ENCODE measurements at places on chromosomes 1 and 21.

DNA sequence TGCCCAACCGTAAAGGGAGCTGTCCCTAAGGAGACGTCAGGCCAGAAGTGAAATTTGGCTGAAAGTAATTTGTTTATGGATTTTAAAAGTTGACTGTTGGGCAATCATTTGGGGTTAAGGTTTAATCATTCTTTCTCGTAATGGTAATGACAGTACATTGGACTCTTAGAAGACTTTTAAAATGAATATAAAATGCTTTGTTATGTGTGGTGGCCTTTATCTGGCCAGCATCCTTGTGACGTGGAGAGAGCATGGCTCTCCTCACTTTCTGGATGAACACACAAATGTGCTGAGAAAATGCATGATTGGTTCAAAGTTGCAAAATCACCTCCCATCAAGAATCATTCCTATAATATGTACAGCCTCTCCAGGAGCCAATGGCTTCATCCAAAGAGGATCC, 160.2 kb downstream of the DHRS3 start:
- no peak for DNase-seq

DNA sequence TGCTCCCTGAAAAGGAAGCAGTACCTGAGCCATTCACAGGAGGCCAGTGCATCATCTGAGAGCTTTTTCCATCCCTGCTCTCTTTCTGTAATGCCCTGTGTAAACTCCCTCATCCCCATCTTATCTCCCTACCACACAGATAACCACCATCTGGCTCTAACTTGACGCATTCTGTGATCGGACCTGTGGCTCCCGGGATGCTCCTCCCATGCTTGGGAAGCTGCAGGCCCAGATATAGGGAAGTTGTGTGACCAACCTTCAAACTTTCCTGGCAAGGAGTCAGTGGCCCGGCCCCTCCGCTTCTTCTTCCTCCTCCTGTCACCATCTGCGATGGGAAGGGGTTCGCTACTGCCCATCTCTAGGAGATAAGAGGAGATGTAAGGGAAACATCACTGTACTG, 21.1 kb downstream of the MKNK1 start:
- DNase-seq = no peak

GRCh38 chr21:33377221-33377920, 25.8 kb upstream of the IFNGR2 start:
- no peak for DNase-seq

DNA sequence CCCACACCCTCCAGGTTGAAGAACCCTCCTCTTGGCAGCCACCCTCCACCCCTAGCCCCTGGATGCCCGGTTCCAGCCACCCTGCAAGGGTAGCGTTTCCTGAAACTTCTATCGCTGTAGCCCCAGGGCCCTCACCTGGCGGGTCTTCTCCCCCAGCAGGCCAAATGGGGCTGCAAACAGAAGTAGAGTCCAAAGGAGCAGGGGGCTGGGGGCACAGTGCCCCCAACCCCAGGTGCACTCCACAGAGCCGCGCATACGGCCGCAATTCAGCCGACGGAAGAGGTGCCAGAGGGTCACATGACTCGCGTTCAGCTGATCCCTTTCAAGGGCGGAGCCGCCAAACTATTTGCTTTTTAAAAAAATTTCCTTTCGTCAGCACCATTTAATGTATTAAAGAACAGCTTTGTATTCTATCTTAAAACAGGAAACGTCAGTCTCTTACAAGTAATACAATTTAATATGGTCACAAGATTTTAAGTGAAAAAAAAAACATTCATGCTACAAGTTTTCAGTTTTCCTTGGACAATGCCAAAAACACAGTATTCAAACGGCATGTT, at the start of gene GLMP:
GLMP (minus strand) TSS at position 289 of the 557 bp plus-strand sequence; CDS start at position 255, 34 bp downstream.
- DNase-seq = peak; percentile 55

DNA sequence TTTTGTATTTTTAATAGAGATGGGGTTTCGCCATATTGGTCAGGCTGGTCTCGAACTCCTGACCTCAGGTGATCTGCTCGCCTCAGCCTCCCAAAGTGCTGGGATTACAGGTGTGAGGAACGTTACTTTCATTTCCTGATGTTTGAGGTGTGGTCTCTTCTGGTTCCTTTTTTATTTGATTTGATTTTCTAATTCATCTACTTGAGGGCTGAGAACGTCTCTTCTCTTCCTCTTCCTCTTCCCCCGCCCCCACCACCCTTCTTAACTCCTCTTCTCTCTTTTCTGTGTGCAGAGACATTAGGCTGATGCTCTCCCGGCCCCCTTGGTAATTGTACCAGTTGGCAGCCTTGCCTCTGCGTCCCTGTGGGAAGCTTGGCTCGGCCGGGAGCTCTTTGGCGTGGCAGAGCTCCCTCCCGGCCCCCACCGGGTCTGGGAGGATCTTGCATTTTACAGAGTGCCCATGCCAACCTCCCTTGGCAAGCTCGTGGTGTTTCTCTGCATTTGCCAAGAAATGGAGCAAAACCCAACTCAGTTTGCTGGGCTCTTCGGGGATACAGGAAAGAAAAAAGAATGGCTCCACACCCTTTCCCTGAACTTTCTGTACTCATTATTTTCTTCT, 19.9 kb downstream of the CRYAA start:
- peak; percentile 27 for DNase-seq

DNA sequence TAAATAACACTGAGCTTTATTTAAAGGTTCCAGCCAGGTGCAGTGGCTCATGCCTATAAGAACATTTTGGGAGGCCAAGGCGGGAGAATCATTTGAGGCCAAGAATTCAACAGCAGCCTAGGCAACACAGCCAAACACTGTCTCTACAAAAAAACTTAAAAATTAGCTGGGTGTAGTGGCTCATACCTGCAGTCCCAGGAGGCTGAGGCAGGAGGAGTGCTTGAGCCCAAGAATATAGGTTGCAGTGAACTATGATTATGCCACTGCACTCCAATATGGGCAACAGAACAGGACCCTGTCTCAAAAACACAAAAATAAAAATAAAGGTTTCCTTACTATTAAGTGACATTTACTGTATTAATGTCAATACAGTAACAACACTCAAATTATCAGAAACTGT, 2.1 kb downstream of the TAF12 start:
- no peak for DNase-seq

DNA sequence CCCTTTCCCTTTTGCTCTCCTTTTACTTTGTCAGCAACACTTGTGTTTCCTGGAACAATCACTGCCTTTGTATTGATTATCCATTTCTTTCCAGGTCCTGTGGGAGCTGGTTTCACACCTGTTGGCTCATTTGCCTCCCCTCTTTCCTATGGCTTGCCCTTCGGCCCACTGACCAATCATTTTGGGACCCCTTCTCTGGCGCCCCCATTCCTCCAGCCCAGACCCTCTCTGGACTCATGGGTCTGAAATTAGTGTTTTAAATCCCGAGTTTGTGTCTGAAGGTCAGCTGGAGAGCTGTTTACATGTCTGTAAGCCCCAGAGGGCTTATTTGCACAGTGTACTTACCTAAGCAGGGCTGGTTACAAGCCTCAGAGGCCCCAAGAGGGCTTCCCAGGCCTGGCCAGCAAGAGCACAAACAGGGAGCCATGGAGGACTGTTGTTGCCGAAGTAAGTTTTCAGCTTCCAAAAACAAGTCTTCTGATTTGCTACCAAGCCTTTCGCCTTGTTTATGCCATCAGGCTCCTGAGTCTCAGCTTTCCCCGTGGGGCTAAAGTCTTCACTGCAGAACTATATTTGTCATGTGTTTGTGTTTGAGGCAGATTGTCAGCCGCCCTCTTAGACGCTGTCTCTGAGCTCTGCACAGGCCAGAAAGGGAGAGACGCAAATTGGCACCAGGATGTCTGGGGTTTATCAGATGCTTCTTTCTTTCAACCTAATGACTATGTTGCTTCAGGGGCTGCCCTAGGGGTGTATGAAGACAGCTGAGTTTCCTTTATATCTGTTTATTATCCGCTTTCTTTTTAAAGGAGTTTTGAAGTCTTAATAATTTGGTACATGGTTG, 93.0 kb downstream of the ATP1A1 start:
- DNase-seq = no peak

DNA sequence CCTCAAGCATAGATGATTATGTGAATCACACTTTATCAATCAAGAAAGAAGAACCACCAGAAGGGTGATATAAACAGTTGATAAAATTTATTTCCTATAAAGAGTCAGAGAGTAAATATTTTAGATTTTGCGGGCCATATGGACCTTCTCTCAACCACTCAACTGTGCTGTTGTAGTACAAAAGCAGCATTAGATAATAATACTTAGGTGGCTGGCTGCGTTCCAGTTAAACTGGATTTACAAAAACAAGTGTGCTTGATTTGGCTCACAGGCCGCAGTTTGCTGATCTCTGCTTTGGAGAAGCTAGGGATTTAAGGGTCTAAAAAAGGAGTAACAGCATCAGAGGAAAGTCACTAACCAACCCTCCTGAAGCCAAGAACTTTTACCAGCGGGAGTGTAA, 1406.0 kb downstream of the KCNT2 start:
- peak; percentile 36 for DNase-seq

GRCh38 chr1:247639381-247639981, 34.1 kb downstream of the OR2G3 start:
- DNase-seq = no peak

DNA sequence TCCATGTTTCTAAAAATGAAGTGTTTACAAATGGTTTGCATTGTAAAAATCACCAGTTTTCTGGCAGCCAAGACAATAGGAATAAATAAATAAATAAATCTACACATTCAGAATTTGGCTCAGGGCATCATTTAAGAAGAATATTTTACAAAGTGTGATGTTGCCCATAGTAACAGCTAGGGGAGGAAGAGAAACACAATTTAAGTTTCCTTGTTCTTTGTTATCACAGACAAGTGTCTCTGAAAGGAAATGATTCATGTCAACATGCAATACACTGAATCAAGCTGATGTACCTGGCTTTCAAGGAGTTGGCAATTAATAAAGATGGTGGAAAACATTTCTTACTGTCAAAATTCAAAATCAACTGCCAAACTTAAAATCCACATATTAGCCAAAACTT, 74.7 kb downstream of the LHX8 start:
- DNase-seq = no peak

- no peak for DNase-seq
These were observed 197.2 kb downstream of the HHAT start for GRCh38 chr1:210525716-210526454.

DNA sequence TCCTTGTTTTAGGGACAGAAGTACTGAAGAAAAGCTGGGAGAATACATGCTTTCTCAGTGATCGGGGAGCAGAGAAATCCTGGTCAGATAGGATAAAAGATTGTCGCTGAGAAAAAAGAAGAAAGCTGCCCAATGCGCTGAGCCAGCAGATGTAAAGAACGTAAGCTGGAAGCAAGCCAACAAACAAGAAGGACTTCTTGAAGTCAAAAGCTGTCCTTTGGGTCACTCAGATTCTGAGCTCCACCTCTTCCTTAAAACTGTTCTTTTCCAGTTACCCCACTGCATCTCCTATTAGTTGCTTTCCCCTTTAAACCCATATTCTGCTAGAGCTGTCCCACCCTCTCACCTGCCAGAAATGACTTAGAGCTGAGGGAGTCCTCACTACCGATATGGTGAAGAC, 64.8 kb downstream of the GPR137B start:
- no peak for DNase-seq

GRCh38 chr1:183304440-183305107, 113.6 kb downstream of the NMNAT2 start:
- peak; percentile 84 for DNase-seq

GRCh38 chr1:62903982-62904855, 120.3 kb downstream of the ATG4C start:
- DNase-seq = no peak

DNA sequence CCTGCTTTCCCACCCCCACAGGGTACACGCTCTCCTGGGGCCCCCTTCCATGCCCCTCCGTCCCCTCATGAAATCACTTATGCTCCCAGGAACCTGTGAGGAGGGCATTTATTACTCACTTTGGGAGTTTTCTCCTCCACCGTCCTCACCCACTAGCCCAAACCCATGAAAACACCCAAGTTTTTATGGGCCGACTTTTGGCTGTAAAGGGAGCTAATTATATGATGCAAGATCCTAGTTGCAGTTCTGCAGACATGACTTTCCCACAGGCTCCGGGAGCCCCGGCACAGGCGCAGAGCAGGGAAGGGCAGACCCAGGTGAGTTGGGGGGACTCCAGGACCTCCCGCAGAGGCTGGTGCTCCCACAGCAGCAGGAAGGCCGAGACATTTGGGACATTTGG, 29.7 kb downstream of the EPHA2 start:
- no peak for DNase-seq

DNA sequence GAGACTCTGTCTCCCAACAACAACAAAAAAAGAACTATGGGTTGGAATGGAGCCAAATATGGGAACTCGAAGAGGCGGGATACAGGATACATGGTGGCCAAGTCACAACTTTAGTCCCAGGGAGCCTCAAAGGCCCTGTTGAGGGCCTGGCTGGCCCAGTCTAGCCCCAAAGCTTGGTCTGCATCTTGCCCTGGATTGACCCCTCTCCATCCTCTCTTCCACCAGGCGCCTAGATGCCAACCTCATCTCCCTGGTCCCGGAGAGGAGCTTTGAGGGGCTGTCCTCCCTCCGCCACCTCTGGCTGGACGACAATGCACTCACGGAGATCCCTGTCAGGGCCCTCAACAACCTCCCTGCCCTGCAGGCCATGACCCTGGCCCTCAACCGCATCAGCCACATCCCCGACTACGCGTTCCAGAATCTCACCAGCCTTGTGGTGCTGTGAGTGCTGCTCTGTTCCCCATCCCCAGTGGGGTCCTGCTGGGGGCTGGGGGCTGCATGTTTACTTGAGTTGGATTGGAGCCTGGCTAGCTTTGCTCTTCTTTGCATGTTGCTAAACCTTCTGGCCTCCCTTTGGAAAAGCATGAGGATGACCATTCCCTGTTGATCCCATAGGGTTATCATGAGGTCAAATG, 65.5 kb downstream of the UBE2T start:
- DNase-seq = no peak

DNA sequence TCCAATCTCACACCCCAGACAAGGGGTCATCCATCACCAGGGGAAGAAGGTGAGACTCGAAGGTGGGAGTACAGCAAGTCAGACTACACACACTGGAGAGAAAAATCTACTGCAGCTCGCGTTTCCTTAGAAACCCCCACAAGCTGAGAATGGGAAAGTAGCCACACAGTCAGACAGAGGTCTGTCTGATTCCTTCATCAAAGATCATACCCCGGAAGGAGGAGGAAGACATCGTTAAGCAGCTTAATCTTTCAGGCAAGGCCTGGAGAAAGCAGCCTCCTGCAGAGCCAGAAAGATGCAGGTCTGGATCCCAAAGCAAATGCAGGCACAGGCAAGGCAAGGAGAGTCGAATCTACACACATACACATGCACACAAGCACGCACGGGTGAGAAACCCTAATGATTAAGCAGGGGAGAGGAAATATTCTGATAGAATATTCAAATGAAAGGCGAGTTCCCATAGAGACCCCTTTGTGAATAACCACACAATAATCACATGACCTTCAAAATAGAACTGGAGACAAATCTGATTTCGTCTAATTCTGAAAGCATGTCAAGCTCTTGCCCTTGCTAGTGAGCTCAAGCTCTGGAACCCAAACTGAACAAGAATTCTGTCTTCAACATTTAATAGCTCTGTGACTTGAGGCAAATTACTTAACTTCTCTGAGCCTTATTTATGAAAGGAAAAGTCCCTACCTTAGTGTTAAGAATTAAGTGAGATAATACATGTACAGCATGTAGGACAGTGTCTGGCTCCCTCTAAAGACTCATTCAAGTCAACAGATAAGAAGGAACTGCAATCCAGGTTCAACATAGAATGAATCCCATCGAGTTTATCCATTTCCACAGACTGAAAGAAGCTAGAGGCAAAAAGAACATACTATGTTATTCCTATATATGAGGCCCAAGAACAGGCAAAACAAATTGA, 387.8 kb downstream of the OMA1 start:
- no peak for DNase-seq

- no peak for DNase-seq
These were observed 39.4 kb downstream of the PTAFR start for GRCh38 chr1:28136922-28137613.

- no peak for DNase-seq
These were observed 141.4 kb downstream of the SYT2 start for GRCh38 chr1:202568826-202569225.
